ENCODE measurements at places on chromosomes 6 and 20. TPM values are rescaled to one million over a fixed set of nuclear protein-coding genes. Genes with fewer than 3 reads are reported as not detected.

Gene LRRC1
- total RNA-seq = 11.8 TPM

DNA sequence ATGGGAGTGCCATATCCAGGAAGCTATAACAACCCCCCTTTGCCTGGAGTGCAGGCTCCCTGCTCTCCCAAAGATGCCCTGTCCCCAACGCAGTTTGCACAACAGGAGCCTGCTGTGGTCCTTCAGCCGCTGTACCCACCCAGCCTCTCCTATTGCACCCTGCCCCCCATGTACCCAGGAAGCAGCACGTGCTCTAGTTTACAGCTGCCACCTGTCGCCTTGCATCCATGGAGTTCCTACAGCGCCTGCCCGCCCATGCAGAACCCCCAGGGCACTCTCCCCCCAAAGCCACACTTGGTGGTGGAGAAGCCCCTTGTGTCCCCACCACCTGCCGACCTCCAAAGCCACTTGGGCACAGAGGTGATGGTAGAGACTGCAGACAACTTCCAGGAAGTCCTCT, 56.7 kb upstream of the TMEM181 start:
- DNase-seq = no peak

DNA sequence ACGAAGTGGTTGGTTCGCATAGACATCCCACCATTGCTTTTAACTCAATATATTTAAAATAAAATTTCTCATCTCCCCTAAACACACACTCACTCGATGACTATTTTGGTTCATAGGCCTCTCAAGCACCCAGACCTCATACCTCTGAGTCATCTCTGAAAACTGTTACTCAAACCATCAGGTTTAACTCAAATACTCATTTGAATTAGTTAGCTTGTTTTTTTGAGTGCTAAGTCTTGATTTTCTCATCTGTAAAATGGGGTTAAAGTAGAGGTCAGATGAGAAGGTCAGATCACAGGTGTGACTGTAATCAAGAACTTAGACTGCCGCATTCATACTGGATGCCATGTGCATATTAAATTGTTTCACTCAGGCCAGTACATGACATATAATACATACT, 243.9 kb upstream of the TENT5A start:
- peak; percentile 92 for DNase-seq

Gene SSTR4
- total RNA-seq = not detected

DNA sequence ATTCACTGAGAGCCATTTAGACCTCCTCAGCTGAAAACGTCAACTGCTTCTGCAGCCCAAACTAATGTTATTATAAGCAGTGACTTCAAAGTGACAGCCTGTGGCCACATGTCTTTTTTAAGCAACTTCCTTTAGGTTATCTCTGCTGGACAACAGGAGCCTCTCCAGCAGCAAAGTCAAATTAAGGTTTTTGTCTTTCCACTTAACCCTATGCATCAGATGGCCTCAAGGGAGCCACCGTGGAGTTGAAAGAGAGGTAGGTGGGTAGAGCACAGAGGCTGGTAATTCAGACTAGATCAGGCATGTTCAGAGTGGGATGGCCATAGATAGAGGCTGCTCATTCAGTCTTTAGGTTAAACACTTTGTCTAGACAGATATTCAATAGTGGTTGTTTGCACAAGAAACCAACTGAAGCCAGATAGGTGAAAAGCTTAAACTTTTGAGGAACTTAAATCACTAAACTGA, 300.6 kb upstream of the ECI2 start:
- DNase-seq = no peak

DNA sequence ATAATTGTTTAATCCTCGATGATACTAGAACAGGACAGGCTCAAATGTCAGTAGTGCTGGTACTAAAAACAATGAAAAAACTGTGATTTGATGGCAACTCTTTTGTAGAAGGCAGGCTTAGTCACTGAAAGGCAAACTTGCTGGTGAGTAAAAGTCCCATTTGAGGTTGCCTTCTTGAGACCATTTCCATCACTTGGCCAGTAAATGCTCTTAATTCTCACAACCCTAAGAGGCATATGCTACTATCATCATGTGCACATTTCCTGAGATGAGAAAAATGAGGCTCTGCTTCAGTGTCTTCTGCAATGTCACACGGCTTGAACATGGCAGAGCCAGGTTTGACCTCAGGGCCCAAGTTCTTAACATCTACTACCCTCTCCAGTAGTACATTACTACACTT, 9.9 kb downstream of the AKIRIN2 start:
- DNase-seq = no peak

DNA sequence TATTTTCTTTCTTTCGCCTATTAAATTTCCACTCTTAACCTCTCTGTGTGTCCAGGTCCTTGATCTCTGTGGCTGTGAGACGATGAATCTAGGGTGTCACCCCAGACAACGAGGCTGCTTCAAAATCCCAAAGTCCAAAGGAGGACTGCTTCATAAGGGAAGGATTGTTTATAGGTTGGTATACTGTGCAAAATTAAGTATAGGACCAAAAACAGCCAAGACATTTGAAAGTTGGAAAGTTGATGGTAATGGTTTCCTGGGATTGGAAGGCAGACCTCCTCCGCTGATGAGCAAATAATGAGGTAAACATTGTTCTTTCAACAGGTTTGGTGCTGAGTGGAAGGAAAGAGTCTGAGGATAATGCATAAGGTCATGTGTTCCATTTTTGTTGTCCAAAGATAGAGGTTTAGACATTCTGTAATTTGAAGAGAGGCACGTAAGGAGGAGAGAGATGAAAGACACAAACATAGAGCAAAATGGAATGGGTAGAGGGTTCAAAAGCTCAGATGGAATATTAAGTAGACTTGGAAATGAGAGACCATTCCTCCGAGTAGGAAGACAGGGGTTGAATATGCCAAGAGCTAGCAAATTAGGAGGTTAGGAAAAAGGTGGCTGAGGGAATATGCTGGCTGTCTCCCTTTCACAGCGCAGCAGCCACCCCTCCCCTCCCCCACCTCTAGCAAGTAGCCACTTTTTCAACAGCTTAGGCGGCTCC, 24.8 kb downstream of the ZNF311 start:
- DNase-seq = no peak

DNA sequence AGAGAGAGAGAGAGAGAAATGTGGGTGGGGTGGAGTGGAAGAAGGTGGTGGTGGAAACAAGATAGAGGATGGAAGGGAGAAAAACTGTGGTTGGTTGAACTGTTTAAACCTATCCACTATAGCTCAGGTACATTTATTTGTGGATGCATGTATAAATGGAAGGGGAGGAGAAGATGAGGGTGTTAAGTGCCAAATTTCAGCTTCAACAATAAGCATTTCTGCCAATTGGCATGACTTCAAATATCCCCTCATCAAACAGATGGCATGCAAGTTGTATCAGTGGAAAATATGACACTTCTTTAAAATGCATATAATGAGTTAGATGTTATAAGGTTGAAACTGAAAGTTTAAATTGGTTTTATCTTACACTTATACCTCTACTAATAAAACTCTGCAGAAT, 216.1 kb downstream of the LMBRD1 start:
- DNase-seq = no peak

DNA sequence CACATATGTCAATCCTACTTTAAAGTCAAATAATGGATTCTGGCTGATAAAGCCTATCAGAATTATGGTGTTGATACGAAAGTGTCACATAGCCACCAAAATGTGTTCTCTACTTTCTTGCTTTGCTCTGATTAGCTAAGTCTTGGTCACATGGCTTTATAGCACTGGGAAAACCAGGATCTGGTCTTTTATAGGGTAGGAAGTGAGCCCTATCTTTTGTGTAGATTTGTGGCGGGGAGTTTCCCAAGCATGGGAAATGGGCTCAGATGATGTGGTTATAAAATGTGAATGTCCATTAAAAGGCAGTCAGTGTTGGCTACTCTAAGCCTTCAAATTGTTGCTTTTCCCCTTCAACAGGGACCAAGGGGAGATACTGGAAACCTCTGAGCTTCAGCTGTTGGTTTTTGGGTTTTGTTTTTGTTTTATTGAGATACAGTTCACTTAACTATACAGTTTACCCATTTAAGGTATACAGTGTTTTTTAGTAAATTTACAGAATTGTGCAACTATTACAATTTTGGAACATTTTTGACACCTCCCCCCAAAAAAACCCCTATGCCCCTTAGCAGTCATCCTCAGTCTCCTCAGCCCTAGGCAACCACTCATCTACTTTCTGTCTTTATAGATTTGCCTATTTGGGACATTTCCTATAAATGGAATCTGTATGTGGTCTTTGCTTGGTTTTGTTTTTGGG, 12.2 kb downstream of the RRP36 start:
- DNase-seq = no peak

DNA sequence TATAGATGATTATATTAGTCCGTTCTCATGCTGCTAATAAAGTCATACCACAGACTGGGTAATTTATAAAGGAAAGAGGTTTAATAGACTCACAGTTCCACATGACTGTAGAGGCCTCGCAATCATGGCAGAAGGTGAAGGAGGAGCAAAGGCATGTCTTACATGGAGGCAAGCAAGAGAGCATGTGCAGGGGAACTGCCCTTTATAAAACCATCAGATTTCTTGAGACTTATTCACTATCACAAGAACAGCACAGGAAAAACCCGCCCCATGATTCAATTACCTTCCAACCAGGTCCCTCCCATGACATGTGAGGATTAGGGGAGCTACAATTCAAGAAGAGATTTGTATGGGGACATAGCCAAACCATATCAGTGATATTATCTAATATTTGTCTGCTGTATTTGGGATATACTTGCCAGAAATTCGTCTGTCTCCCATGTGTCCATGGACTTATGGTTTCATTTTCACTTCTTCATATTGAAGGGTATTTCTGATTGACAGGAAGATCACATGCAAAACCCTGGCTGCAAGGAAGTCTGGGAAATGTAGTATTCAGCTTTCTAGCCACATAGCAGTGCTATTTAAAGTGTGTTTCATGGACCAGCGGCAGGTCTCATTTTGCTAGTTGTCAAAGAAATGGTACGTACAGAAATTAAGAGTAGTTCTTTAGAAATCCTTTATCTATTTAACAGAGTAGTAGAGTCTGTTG, 50.5 kb upstream of the PAK5 start:
- DNase-seq = no peak

DNA sequence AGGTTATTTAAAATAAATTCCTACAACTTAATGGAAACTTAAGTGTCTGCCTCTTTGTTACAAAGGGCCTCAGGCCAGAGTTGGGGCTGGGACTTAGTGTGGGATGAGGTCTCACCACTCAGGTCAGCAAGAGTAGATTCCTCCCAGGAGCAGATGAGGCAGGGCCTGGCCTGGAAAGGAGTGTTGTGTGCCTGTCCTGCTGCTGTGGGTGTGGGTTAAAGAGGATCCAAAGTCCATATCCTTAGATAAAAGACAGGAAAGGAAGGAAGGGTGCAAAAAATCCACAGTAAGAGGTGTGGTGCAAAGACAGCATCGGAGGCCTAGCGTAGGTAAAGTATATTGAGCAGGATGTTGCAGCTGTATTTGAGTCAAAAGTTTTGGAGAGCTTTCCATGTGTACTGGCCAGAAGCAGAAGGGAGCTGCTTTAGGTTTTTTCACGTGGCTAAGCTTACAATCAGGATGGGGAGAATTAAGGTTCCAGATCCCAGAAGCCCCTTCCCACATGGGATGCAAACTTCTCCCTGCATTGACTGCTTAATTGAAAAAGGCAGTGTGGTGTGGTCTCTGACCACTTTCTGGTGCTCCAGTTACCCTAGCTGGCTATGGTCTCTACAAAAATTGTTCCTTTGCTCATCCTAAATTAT, 12.8 kb upstream of the PLCG1 start:
- DNase-seq = no peak

DNA sequence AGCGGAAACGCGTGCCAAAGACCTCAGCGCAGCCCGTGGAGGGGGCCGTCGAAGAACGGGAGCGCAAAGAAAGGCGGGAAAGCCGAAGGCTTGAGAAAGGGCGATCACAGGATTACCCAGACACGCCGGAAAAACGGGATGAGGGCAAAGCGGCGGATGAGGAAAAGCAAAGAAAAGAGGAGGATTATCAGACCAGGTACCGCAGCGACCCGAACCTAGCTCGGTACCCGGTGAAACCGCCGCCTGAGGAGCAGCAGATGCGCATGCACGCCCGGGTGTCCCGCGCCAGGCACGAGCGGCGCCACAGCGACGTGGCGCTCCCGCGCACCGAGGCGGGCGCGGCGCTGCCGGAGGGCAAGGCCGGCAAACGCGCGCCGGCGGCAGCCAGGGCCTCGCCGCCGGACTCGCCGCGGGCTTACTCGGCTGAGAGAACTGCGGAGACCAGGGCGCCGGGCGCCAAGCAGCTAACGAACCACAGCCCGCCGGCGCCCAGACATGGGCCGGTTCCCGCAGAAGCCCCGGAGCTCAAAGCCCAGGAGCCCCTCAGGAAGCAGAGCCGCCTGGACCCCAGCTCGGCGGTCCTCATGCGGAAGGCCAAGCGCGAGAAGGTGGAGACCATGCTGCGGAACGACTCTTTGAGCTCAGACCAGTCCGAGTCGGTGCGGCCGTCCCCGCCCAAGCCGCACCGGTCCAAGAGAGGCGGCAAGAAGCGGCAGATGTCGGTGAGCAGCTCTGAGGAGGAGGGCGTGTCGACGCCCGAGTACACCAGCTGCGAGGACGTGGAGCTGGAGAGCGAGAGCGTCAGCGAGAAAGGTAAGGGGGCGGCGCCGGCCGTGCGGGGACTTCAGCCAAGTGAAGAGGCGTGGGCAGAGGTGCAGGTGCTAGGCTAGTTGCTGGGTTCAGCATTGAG, 296.2 kb downstream of the RIMS1 start:
- peak; percentile 40 for DNase-seq

- DNase-seq = no peak
Measured at GRCh38 chr6:7621761-7622160, 31.8 kb downstream of the SNRNP48 start.

Gene TRERF1
- 8.6 TPM for total RNA-seq

DNA sequence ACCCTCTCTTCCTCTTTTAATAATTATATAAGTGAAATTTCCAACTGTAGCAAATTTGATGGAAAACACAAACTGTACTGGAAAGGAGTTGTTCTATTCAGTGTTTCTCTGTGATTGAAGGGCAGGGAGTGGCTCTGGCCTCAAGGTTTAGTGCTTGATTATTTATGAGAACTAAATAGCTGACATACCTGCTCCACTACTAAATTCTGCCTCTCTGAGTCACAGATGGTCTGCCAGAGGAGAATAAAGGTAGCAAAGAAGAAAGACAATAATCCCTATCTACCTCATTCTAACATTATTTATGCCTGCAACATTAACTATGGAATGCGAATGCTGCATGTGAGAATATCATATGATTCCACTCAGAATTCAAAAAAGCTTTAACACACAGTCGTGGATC, 9.3 kb downstream of the BMP5 start:
- no peak for DNase-seq

DNA sequence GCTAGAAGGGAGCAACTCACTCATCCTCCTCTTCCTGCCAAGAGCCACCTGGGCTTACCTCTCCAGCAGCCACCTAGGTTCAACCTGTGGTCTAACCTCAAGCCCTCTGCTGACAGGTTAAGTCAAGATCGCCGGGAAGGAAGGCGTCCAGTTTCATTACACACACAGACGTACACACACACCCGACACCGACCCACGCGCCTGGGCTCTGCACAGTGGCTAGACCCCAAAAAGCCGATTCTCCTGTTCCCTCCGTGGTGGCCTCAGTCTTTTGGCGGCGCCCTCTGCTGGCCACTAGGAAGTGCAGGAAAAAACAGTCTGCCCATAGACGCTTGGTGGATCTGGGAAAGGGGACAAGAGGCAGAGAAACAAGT, 52.8 kb downstream of the MRPL14 start:
- DNase-seq = peak; percentile 55

Gene NKX2-4
- not detected for total RNA-seq
